Stimulated activated CD4-positive, alpha-beta T cell treated with anti-CD3 and anti-CD28 coated beads, Interleukin-2, amount 100 ng/mL, for 24 hours (primary cell): ENCODE measurements at places on chromosomes 12 and 14.
A peak's percentile ranks its signal among the peaks of the same experiment; 100 is the strongest.

DNA sequence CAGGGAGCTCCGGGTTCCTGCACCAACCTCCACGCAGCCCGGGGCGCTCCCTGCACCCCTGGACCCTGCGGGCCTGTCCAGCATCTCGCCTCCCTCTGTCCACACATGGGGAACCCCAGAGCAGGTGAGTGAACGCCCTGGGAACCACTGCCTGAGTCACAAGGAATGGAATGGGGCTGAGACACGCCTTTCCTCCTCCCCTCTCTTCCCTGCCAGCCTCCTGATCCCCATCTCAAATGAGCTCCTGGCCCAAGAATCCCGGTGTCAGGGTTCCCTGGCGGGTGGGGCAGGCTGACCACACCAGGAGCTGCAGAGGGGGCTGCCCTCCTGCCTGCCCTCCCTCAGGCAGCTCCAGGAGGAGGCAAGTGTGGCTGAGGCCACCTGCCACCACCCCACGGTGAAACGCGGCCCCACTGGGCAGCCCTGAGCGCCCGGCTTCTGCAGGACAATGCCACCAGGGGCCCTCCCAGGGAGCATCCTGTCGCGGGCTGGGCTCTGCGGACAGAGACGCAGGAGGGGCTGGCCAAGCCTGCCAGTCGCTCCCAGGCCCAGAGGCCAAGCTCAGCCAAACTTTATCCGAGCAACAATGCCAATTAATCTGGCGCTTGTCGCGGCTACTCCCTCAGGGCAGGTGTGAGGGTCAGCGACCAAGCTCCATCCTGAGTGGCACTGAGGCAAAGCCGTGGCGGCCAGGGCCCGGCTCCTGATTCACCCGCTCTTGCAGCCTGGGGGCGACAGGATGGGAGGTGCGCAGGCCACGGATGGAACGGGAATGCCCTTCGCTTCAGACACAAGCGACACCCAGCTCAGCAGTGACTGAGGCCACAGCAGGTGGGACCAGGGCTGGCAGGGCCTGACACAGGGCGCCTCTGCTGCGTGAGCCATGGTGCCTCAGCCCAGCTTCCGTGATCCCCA lies 44.3 kb downstream of the GALNT9 start:
- no peak for DNase-seq

DNA sequence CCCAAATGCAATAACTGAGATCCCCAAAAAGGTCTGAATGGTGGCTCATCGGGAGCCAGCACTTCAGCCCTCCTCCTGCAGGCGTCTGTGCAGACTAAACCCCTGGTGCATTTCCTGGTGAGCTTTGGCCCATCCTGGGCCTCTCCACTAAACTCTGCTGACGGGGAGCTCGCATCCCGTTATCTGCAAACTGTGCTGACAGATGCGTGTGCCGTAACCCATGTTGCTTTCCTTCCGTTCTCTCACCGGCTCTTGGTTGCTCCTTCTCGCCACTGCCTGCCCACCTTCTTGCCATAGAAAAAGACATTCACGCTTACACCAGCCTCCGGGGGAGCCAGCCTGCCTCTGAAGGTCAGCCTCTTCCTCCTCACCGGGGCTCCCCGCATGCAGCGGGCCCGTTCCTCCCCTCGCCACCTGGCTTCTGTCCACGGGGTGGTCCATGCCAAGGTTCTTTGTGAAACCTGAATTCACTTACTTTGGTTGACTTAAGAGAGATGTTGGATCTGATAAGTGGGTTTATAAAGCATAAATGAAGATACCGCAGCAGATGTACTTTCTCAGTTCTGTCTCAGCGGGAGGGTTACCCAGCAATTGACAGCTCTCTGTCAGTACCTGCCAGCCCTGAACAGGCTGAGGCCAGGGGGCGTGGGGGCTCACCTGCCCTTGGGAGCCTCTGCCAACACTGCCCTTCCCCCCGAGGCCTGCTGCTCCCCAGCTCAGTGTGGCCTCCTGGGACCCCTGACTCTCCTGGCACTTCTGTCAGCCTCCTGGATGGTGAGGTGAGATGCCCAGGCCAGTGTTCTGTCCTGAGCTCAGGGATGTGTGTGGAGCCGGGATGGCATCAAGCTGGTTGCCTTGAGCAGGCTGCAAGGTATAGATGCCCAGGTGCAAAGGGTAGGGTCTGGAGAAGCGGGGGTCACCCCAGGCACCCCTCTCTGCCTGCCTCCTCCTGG lies 14.2 kb downstream of the ZFYVE21 start:
- no peak for DNase-seq

DNA sequence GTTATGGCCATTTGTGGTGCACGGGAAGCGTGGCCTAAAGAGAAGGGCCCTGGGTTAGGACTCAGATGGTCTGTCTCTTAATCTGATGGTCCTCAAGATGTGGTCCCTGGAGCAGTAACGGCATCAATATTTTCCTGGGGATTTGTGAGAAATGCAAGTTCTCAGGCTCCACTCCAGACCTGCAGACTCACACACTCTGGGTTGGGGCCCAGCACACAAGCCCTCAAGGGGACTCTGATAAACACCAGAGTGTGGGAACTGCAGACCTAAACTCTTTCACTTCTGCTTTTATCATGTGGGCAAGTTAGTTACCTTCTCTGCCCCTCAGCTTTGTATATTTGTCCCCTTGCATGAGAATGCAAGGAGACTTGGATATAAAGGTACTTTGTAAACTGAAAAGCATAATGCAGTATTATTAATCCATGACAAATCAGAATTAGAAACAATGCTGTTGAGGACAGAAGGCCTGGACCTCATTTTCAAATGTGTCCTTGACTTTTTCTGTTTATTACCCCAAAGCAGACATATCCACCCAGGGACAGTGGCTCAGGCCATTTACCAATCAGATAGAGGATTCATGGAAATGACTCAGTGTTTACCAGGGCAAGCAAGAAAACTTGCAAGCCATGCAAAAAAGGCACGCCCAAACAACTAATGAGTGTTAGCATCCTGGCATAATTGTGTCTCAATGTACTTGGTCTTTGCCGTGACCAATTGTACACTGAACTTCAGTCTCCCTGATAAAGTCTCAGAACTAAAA lies 157.0 kb downstream of the ASCL1 start:
- DNase-seq = no peak

DNA sequence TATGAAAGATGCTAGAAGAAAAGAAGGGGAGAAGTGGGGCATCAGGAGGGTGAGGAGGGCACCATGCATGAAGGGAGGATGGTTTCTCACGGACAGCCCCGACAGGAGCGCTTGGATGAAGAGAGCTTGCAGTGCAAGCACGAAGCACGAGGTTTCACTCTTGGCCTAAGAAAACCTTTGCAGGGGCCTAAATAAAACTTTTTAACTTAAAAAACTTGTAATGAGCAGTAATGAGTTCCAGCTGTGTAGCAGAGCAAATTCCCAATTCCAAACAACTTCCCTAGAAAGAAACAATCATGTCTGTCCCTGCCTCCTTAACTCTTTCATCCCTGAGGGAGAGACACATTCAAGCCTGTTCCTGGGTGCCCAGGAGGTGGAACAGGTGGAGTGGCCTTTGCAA lies 119.5 kb downstream of the PAH start:
- DNase-seq = no peak

- DNase-seq = no peak
Measured at GRCh38 chr14:95946867-95947266, 70.2 kb downstream of the TUNAR start.

GRCh38 chr12:33825986-33826602 lies 196.2 kb upstream of the ALG10 start:
- DNase-seq = no peak

DNA sequence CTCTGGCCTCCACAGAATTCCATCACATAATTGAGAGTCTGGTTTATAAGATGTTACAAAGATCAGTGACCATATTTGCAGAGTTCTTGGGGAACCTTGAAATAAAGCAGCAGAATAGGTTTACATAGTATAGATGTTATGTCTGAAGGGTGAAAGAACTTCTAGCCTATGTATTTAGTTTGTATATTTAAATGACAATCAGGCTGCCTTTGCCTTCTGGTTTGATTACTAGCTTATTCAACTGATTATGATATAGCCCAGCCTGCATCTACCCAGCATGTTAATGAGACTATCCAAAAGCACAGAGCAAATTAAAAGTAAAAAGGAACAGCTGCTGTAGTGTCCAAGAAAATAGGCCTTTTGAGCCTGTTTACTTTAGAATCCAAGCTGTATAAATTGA lies 85.3 kb downstream of the APAF1 start:
- no peak for DNase-seq

- DNase-seq = no peak
Measured at GRCh38 chr14:59262717-59263454, 74.4 kb downstream of the DAAM1 start.

GRCh38 chr14:95300002-95300696 lies 19.6 kb downstream of the CLMN start:
- no peak for DNase-seq

- DNase-seq = peak; percentile 22
Measured at GRCh38 chr14:63478010-63478409, 65.2 kb downstream of the PPP2R5E start.

- DNase-seq = peak; percentile 49
Measured at GRCh38 chr12:53974084-53975063, at the start of gene HOTAIR. Gene HOTAIR (minus strand): TSS chr12:53974954.

DNA sequence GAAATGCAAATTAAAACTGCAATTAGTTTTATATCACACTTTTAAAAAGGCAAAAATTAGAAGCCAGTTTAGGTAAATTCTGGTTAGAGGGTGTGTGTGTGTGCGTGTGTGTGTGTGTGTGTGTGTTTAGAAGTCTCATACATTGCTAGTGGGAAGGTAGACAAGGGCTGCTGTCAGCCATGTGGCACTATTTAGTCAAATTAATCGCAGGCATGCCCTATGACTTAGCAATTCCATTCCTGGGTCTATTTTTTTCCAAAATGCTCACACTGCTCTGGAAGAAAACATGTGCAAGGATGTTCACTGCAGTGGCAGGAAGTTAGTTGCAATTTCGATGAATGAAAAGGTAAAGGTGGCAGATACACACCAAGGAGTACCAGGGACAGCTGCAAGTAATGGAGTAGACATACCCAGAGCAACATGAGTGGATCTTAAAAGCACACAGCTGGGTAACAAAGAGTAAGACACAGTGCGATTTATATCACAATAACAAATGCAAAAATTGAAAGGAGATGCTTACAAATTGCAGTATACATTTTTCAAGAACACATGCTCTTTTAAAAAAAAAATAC lies 11.6 kb downstream of the CAPZA3 start:
- DNase-seq = no peak

- no peak for DNase-seq
Measured at GRCh38 chr14:94450722-94451090, 1.9 kb downstream of the SERPINA11 start.

- no peak for DNase-seq
Measured at GRCh38 chr12:69517406-69517805, 47.2 kb downstream of the FRS2 start.

DNA sequence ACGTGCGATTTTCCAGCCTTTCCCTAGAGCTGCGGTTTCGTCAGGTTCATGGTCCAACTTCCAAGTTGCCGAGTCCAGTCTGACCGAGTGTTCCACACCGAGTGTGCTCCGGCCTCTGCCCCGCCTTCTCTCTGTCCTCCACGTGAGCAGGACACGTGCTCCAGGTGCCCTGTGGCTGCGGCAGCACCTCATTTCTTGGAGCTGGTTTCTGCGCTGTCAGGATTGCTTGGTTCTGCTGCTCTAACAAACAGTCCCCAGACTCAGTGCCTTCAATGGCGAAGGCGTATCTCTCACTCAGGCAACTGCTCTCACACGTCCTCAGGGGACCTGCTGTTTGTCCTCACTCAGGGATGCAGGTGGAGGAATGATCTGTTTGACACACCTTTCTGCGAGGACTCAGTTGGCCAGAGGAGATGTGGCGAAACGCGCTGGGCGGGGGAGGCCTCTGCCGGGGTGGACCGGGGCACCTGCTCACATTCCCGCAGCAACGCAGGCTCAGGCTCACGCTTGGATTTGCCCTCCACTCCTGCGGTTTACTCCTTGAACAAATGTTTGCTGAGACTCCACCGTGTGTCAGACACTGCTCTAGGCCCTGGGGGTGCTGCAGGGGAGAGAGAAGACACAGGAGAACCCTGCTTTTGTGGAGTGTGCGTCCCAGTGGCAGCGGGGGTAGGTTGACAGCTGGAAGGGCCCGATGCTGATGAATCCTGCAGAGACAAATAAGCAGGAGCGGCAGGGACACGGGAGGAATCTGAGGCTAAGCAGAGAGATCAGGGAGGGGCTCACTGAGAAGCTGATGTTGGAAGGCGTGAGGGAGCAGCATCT lies 63.4 kb upstream of the FBRSL1 start:
- no peak for DNase-seq

GRCh38 chr12:69886715-69887114 lies 61.7 kb downstream of the MYRFL start:
- DNase-seq = no peak

GRCh38 chr12:89864411-89864810 lies 155.8 kb upstream of the ATP2B1 start:
- no peak for DNase-seq

DNA sequence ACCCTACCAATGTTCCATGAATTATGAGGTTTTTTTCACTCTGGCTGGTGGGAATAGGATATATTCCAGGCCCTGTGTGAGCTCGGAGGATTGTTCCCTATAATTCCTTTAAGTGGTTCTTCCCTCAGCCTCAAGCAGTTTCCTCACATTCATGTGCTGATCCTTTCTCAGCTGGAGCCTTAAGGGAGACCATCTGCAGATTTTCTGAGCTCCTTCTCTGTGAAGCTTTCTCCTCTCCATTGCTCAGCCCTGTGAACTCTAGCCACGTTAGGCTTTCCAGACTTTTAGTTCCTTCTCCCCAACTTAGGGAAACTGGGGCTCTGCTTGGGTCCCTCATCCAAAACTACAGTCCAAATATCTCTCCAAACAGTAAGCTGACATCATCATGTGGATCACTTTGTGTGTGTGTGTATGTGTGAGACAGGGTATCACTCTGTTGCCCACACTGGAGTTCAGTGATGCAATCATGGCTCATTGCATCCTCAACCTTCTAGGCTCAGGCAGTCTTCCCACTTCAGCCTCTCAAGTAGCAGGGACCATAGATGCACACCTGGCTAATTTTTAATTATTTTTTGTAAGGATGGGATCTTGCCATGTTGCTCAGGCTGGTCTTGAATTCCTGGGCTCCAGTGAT lies 219.5 kb upstream of the OTX2 start:
- DNase-seq = no peak

GRCh38 chr12:92987362-92987761 lies 58.3 kb upstream of the EEA1 start:
- DNase-seq = no peak

DNA sequence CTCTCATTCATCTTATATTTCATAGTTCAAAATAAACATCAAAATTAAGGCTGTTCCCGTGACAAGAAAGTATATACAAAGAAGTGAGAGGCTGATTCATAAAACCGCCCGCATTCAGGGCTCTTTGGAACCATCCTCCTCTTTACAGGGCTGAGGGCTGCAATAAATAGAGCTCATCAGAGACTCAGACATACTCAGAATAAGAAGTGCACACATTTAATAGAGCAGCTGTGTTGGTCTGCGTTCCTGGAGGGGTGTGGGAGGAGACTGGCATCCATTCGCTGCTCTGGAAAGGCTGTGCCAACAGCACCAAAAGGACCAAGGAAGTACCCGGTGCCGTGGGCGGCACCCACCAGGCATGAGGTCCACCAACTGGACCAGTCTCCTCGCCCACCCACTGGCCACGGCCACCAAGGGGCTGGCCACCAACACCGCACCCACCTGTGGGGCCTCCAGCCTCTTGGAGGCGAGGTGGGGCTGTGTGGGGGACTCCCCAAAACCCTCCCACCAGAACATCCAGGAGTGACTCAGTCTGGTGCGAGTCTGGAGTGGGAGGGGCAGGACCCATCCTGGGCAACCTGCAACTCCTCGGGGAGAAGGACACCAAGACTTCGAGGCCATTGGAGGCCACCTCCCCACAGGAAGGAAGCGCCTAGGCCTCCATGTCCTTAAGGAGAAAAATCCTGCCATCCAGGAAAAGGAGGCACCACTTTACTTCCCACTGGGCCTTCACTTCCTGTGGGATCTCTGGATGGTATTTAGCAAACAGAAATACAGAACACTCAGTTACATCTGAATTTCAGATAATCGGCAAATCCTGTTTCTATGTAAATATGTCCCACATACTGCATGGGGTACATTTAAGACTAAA lies 32.7 kb downstream of the VCPKMT start:
- DNase-seq = peak; percentile 58
